Erythroblast (primary cell): ENCODE measurements at places on chromosomes 3 and 15.

DNA sequence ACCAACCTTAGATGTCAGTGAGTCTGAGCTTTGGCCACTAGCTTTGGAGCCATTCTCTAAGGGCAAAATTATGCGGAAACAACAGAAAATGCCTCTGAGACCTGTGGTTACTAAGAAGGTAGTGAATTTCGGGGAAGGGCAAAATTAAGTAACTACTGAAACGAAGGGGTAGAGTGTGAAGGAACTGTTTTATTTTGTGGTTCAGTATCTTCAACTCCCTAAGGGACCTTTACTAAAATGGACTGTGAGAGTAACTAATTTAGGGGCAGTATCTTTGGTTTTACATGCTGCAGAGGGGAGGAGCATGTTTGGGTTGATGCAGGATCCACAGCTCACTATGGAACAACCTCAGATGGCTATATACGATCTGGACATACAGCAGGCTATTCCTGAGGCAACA is 8.0 kb upstream of the ALG1L2 start:
- no peak for DNase-seq

GRCh38 chr15:91284758-91285466 is 184.9 kb downstream of the SV2B start:
- no peak for DNase-seq

DNA sequence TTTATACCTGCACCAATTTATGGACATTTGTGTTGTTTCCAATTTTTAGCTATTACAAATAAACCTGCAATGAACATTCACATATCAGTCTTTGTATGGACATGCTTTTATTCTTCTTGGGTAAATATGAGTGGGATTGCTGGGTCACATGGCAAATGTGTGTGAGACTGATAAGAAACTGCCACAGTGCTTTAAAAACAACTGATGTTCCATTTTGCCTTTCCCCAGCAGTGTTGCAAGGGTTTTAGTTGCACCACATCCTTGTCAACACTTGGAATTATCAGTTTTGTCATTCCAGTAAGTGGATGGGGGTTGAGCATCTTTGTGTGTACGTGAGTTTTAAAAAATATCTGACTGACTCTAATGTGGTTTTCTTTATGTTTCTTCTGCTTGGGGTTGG is 191.2 kb downstream of the PLCL2 start:
- DNase-seq, result peak; percentile 12

- peak; percentile 75 for DNase-seq
Observed at GRCh38 chr15:52677593-52678467, 1.4 kb downstream of the ATOSA start.

DNA sequence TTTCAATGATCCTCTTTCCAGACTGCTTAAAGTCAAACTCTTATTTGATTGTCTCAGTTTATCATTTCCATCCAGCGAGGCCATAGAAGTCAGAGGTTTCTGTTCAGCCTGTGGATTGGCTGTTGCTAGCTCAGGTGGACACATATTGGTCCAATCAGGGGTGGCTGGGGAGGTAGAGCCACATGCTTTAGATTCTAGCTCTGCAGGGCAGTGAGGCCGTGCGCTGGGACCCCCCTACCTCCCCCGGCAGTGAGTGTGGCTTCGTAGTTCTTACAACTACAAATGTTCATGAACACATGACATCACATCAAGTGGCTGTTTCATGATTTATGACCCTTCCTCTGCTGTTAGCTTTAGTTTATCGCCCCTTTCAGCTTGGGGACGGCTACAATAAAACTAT is 18.0 kb downstream of the APOD start:
- no peak for DNase-seq

- no peak for DNase-seq
Observed at GRCh38 chr3:174116421-174116820, 718.9 kb downstream of the NLGN1 start.

GRCh38 chr15:45810201-45810600 is 175.4 kb downstream of the SQOR start:
- DNase-seq, result no peak

DNA sequence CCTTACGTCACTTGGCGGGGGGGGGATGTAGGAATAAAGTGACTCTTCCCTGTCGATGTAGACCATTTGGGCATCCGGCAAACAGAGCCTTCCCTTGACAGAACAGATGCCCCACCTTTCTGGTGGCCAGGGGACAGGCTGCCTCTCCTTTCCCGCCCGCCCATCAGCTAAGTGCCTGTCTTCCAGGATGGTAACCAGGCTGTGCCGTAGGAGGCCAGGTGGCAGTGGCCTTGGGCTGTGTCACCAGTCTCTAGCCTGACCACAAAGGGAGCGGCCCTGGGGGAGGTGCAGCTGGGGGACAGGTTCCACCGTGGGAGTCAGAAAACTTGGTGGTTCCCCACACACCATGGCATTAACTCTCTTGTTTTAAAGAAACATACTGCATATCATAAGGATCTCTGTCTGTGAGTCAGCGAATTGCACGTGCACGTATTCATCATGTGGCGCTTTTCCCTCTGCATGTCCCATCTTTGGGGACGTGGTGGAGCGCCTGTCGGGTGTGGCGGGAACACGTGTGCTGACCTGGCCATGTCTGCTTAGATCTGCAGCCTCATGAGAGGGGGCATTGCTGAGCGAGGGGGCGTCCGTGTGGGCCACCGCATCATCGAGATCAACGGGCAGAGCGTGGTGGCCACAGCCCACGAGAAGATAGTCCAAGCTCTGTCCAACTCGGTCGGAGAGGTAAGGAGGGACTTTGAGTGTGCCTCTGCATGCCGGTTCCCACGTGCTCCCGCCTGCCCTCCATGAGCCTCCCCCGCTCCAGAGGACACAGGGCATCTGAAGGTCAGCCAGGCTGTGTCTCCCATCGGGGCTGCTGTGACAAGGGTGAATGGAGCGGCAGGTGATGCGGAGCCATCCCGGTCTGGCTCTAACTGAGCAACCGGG is 156.0 kb downstream of the NSMCE3 start:
- DNase-seq, result no peak

GRCh38 chr15:56428821-56429458 is 36.0 kb downstream of the MNS1 start:
- peak; percentile 63 for DNase-seq

DNA sequence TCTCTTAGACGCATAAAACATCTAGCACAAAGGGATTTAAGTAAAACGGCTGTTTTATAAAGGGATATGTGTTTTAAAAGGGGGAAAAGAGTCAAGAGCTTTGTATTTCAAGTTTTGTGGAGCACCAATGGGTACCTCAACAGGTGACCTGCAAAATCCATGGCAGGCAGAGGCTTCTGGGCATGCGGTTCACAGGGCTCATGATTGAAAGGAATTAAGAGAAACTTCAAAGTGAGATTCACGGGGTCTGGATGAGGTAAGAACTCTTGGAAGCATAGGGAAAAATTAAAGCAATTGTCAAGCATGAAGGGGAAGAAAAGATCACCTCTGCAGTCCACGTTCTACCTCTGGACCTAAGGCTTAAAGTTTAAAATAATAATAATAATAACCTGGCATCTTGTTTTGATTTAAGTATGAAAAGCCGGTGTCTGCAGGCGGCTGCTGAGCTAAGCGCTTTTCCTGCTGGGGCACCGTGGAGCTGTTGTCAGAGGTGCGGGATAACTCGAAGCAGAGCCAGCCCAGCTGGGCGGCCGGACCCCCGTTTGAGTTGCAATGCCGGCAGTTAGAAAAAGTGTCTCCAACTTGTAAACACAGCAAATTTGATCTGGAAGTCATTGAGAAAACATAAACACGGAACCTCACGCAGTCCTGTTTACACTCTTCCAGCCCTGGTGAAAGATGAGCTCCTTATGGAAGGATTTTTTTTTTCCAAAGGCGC is 40.5 kb downstream of the HES1 start:
- no peak for DNase-seq

DNA sequence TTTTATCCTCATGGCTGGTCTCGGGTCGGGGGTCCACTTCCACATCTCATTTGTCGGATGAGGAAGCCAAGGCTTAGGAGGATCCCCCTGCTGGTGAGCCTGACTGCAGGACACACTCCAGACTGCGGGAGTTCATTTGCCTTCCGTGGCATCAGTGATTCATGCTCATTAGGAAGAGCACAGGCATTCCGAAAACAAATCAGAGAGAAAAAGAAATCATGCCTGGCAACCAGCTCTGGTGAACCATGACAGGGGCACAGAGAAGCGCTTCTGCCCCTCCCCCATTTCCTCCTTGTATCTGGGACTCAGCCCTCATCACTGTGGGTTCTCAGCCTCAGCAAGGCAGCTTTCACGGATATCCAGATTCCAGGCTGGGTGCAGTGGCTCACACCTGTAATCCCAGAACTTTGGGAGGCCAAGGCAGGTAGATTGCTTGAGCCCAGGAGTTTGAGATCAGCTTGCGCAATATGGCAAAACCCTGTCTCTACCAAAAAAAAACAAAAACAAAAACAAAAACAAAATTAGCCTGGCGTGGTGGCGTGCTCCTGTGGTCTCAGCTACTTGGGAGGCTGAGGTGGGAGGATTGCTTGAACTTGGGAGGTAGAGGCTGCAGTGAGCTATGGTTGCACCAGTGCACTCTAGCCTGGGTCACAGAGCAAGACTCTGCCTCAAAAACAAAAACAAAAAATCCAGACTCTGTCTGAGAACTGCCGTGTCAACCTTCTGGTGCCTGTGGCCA is 28.4 kb downstream of the IRAK2 start:
- DNase-seq, result no peak

DNA sequence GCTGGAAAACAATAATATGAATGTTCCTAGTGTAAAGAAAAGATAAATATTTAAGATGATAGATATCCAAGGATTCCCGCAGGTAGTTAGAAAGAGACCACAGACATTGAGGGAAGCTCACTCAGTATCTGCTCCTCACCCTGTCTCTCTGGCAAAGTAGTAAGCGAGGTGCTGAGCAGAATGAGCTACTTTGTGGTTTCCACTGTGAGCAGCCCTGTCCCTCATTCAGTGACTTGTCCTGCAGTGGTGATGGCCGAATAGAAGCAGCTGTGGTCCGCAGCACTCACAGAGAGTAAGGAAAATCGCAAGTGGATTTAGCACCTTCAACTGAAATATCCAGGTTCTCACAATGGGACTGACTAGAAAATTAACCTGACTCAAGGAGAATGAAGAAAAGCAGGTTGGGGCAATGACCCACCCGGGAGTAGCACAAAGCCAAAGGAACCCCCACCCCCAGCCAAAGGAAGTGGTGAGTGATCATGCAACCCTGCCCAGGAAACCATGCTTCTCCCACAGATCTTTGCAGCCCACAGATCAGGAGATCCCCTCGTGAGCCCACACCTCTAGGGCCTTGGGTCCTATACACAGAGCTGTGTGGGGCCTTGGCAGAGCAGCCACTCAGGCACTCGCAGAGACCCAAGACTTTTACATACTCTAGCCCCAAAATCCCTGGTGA is 21.8 kb upstream of the SLC25A38 start:
- DNase-seq, result no peak

GRCh38 chr3:193851941-193852674 is 259.1 kb downstream of the OPA1 start:
- no peak for DNase-seq

GRCh38 chr3:195883160-195883559 is 25.2 kb downstream of the TNK2 start:
- no peak for DNase-seq

- no peak for DNase-seq
Observed at GRCh38 chr15:67373971-67374370, 119.4 kb downstream of the IQCH start.

DNA sequence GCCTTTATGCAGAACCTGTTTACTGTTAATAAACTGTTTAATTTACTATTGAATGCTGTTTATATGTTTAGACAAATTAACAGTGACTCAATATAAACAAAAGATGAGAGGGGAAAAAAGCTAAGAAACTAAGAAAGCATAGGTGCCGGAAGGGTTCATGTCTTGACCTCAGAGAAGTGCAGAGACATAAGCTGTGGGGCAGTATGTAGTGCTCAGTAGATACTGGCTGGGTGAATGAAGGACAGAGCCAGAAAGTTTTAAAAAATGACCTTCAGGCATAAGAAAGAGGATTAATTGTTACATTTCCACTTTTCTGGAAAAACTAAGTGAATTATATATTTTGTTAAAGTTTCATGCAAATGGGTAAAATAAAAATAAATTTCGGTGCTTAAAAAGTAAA is 14.2 kb downstream of the SERPINI1 start:
- no peak for DNase-seq

GRCh38 chr3:123805101-123805500 is 79.0 kb downstream of the MYLK start:
- DNase-seq, result no peak

GRCh38 chr3:184255291-184256039 is 5.9 kb downstream of the CAMK2N2 start:
- DNase-seq, result no peak

GRCh38 chr3:126473292-126474168 is 2.2 kb downstream of the ZXDC start:
- DNase-seq, result peak; percentile 30

DNA sequence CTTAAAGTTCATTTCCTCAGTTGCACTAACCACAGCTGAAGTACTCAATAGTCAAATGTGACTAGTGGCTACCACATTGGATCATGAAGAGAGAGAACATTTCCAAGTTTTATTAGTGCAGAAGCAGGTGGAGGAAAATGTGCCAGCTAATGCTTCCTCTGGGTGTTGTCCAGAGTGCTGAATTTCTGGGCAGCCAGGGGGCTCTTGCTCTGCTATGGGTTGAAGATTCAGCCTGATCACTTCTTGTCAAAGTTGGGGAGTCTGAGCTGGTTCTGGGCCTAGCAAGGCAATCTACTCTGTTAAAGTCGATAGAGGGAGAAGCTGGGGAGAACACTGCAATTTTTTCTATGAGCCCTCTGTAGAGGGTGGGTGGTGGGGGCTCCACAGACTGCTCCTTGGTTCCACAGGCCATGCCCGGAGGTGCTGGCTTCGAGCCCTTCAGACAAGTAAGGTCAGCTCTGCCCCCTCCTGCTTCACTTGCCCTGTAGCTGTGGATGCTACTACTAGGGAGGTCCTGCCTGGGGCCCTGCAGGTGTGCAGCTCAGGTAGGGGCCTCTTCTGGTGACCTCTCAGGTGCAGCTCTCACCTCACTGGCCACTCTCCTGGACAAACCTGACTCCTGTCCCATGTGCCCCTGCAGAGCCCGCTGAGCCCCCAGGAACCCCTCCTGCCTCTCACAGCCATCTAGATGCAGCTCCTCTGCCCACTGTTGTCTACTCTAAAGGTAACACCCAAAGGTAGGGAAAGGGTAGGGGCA is 8.2 kb downstream of the ALG3 start:
- peak; percentile 27 for DNase-seq

DNA sequence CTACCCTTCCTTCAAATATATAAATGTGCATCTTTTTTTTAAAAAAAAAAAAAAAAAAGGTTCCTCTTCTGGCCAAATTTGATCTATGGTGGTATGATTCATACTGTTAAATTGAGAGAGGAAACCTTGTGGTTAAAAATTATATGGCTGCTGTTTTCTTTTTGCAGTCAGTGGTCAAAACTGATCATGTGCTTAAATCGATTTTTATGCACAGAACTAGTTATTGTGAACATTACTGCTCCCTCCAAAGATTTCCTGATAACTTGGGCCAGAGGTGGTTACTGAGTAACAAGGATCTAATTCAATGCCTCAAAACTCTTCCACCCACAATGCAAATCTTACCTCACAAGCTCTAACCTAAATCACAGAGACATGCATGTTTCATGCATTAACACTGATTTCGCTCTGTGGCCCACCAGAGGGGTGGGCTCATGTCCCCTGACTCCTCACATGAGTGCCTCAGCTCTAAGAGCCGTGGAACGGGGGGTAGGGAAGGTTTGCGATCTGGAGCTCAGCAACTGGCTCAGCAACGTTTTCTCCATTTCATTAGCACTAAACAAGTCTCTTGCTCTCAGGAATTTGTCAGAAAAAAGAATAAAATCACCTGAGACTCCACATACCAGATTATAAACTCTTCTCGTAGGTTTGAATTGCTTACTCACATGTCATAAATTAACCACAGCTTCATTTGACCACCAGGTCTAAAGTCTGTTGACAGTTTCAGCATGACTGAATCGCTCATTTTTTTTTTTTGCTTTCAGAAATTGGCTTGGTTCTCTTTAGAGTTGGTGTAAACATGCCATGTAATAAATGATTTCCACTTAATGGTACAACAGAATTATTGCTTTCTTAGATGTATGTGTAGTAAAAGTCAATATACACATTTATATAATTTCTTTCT is 280.4 kb downstream of the CD47 start:
- no peak for DNase-seq
